Heart left ventricle (tissue), 16 donors: ENCODE measurements at places on chromosomes 11 and 22. TPM values are rescaled to one million over a fixed set of nuclear protein-coding genes. Genes with fewer than 3 reads are reported as not detected.

EHF gene
- total RNA-seq: 0.67 TPM

NARS2 gene
- 14.1 TPM for total RNA-seq

CCDC116 gene
- 0.26 TPM for total RNA-seq

RASSF7 gene
- 5.9 TPM for total RNA-seq

ART1 gene
- total RNA-seq: 0.57 TPM

KRTAP5-9 gene
- not detected for total RNA-seq

HBE1 gene
- not detected for total RNA-seq

TRPT1 gene
- 66.1 TPM for total RNA-seq

SLC5A1 gene
- 92.1 TPM for total RNA-seq

CLCF1 gene
- total RNA-seq: 0.40 TPM

TEX12 gene
- total RNA-seq: not detected

ZNRF3 gene
- total RNA-seq: 9.1 TPM

SHISA8 gene
- total RNA-seq: 4.4 TPM

OR10S1 gene
- not detected for total RNA-seq

SLC16A8 gene
- total RNA-seq: not detected

CCDC87 gene
- 0.25 TPM for total RNA-seq

ZW10 gene
- 8.0 TPM for total RNA-seq

ANO3 gene
- not detected for total RNA-seq

TPH1 gene
- total RNA-seq: 0.23 TPM

MTFP1 gene
- 17.1 TPM for total RNA-seq

BRSK2 gene
- 0.16 TPM for total RNA-seq

APOBEC3B gene
- 0.92 TPM for total RNA-seq

HOATZ gene
- not detected for total RNA-seq
